ENCODE measurements at places on chromosomes 11 and 22.

- no peak for DNase-seq
Observed at GRCh38 chr11:3041699-3042441, 15.4 kb downstream of the CARS1 start.

- DNase-seq = no peak
Observed at GRCh38 chr11:65575568-65576231, at the start of gene EHBP1L1. EHBP1L1 (plus strand) TSS chr11:65576053; CDS start chr11:65576303, 250 bp downstream.

DNA sequence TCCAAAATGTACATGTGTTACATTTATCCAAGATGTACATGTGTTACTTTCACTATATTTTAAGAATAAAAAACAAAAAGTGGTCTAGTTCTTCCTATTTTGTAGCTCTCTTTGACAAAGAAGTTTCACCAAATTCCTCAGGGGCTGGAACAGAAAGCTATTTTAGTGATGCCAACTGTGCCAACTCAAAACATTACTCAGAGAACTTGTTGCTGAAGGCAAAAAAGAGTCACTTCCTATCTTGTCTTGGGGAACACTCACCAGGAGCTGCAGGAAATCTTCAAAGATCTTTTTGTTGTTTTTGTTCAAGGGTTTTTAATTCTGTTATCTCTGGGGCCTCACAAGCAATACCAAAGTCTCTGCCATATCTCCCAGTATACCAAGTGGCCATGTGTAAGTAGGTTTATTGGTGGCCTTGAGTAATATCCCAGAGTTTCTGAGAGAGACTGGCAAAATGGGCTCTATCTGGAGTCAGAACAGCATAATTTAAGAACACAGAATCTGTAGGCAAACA lies 13.6 kb upstream of the EED start:
- no peak for DNase-seq

DNA sequence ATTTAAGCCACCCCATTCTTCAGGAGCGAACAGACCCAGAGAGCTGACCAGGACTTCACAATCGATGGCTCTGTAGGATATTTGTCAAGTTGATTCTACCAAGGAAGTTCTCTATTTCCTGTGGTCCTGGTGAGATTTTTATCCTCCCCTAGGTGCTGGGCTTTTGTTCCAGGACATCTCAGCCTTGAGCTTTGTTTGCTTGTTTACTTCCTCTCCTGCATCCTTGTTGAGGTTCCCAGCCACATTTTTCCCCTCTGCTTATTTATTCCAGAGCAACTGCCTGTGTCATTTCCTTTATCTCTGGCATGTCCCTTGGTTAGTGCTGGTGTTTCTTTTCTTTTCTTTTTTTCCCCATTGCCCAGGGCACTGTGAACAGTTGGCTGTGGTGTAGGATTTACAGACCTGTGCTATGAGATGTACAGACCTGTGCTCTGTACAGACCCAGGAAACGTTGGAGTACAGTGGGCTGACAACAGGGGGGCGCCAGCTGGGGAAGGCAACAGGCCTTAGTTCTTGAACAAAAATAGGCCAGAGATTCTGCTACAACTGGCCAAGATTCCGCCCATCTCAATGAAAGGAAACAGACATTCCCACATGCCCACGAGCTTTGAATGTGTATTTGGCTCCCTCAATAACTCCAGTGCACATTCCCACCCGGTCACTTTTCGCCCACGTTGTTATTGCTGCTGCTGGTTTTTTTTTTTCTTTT lies 235.9 kb upstream of the DDI1 start:
- DNase-seq = no peak

DNA sequence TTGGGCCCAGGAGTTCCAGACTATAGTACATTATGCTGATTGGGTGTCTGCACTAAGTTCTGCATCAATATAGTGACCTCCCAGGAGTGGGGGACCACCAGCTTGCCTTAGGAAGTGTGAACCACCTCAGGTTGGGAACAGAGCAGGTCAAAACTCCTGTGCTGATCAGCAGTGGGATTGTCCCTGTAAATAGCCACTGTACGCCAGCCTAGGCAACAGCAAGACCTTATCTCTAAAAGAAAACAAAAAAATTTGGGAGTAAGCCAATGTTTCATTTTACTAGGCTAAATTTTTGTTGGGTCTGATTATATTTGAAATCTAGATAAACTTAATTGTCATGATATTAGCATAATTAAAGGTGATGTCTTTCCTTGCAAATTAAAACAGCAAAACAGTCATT lies 3.4 kb downstream of the DEPDC5 start:
- DNase-seq = no peak

- DNase-seq = no peak
Observed at GRCh38 chr11:112778877-112779266, 182.3 kb upstream of the NCAM1 start.

DNA sequence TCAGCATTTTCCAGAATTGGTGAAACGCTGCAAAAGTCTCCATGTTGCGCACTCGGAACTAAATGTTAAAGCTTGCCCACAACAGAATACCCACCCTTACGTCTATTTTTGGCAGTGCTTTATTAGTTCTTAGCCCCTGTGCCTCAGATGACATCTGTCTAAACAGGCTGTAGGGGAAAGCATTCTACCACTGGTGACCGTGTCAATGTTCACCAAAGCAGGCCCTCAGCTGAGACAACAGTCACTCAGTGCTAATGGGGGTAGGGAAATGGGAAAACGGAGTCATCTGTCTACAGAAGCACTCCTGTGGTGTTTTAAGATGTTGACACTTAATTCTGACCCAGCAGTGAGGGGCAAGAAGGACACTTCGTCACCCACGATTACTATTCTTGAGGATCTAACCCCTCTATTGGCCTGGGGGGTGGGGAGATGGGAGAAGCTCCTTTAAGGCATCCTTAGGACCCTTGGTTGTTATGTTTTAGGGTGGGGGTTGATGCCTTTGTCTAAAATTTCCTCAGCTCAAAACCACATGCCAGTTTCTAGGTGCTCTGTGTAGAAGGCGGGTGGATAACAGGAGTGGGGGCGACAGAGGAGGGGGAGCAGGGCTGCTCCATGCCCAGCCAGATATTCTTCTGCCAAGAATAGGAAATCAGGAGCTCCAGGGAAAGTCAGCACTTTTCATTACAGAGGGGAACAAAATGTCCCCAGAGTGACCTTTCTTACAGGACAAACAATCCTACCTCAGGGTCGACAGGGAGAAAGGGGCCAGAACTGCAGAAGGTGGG lies 15.6 kb upstream of the MFRP start:
- peak; percentile 56 for DNase-seq

- DNase-seq = no peak
Observed at GRCh38 chr11:35614939-35615569, 3.2 kb upstream of the FJX1 start.

DNA sequence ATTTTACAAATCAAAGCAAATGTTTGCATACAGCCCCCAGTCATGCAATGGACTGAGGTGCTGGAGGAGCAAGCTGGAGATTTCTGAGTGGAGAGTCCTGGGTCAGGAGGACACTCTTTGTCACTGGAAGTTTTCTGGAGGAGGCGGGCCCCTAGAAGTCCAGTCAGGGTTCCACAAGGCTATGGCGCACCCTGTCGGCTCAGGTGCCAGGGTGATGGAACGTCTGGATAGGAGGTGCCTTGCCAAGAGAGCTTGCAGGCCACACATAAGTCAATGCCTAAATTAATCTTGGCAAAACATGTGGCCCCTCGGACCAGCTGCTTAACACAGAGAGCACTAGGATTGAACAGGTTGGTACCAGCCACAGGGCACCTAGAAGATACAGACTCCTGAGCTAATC lies 174.7 kb upstream of the CADM1 start:
- DNase-seq = no peak

DNA sequence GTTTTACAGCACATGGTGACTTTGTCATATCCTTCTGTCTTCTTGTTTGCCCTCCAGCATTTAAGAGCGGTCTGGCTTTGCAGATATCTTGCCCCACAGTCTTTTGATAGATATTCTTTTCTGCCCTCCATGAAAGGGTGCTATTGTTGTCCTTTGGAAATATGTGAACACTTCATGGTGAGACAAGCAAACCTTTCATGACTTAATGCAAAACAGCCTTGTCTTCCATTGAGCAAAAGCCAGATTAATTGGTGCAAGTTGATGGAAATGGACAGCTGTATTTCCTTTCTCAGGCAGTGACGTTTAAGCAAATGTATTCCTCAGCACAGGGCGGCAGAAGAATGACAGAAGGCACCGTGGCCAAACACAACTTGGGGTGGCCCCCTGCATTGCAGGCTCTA lies 4.4 kb downstream of the DCPS start:
- no peak for DNase-seq

All from DMS79 (cell line).